ENCODE measurements at places on chromosomes 12 and 14.
A peak's percentile ranks its signal among the peaks of the same experiment; 100 is the strongest.

DNA sequence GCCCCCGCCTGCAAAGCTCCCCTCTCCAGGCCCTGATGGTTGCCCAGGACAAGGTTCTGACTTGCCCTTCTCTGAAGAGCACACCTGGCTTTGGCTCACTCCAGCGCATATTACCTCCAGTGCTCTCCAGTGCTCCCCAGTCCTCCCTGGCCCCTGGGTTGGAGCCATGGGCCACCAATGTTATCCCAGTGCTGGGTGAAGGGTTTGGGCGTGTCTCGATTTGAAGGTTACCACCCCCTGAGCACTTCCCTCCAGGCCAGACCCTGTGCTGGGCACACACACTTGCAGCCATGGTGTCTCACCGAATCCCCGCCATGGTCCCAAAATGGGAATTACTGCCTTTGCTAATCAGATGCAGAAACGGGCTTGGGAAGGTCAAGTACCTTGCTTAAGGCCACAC lies 11.1 kb downstream of the RITA1 start:
- DNase-seq, result no peak

DNA sequence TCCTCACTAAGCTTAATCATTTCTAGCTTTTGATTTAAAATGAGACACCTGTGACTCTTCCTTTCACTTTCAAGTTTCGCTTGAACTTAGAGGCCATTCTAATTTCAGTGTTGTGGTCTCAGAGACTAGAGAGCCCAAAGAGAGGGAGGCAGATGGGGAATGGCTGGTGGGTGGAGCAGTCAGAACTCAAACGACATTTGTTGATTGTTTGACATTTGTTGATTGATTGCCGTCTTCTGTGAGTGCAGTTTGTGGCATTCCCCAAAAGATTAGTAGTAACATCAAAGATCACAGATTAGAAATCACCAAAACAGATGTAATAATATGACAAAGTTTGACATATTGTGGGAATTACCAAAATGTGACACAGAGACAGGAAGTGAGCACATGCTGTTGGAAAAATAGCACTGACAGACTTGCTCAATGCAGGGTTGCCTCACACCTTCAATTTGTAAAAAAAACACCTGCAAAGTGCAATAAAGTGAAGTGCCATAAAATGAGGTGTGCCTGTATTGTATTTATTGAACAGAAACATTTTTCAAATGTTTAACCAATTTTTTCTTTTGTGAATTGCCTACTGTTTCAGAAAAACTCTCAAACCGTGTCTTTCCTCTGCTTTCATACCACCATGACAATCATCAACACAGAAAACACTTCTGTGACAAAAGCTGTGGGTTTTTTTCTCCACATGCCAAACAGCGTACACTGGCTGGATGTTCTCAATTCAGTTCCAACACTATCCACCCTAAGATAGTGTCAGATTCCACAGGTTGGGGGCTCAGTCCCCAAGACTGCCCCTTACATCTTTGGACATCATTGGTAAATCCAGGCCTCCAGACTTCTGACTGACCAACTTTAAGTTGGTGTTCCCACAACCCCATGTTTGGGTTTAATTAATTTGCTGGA lies 376.3 kb upstream of the RGS6 start:
- DNase-seq, result peak; percentile 56

DNA sequence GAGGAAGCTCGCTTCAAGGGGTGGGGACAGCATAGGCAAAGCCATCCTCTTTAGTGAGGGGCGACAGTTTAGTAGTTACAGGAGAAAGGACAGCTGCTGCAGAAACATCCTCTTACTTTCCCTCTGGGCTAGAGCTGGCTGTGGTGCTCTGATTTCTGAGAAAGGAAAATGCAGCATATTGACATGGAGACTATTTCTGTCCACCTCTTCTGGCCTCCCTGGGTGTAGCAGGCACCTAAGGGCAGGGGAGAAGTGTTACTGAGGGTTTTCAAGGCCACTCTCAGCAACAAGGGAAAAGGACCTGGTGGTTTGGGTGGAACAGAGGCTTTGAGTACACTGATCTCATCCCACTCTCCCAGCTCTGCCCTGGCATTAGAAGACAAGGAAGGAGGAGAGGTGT lies 40.0 kb upstream of the CTDSP2 start:
- no peak for DNase-seq

GRCh38 chr12:3315201-3315661 lies 175.8 kb upstream of the PRMT8 start:
- peak; percentile 48 for DNase-seq

DNA sequence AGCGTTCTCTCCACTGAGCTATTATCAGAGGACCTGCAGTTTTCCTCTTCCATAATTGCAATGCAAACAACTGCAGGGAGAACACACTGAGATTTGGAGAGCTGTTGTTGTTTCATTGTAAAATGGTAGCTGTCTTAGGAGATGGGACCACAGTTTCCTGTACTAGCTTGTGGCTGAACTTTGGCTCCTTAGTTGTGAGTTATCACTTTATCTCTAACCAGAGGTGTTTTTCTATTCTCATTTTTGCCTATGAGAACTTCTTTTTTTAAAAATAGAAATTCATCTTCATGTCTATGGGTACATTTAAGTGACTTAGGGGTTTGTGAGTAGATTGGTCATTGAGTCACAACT lies 216.5 kb downstream of the SLC38A4 start:
- DNase-seq, result no peak

DNA sequence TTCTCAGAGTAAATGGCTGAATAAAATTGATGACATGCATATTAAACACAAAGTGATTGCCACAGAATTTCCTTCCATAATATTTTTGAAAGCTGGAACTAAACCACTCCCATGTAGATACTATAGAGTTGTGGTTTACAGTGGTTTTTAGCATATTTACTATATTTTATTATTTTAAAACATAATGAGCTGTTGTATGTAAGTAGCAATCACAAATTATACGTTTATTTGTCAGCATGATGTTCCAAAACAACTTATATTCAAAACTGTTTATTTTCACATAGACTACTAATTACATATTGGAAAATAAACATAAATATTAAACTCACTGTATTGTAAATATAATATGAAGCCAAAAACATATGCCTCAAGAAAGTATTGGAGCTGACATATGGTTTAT lies 77.2 kb downstream of the NAV3 start:
- DNase-seq, result no peak

- no peak for DNase-seq
Observed at GRCh38 chr14:72880820-72881219, 13.1 kb downstream of the DPF3 start.

GRCh38 chr12:49648712-49649003 lies 25.3 kb downstream of the PRPF40B start:
- DNase-seq, result no peak

DNA sequence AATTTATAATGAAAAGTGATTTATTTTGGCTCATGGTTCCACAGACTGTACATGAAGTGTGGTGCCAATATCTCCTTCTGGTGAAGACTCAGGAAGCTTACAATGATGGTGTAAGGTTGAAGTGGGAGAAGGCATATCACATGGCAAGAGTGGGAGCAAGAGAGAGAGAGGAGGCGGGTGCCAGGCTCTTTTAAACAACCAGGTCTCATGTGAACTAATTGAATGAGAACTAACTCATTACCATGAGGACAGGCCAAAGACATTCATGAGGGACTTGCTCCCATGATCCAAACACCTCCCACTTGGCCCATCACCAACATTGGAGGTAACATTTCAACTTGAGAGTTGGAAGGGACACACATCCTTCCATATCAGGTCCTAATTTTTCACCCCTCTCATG lies 155.2 kb downstream of the SLC38A4 start:
- no peak for DNase-seq

GRCh38 chr12:90909069-90909770 lies 45.8 kb downstream of the CCER1 start:
- DNase-seq, result peak; percentile 62

DNA sequence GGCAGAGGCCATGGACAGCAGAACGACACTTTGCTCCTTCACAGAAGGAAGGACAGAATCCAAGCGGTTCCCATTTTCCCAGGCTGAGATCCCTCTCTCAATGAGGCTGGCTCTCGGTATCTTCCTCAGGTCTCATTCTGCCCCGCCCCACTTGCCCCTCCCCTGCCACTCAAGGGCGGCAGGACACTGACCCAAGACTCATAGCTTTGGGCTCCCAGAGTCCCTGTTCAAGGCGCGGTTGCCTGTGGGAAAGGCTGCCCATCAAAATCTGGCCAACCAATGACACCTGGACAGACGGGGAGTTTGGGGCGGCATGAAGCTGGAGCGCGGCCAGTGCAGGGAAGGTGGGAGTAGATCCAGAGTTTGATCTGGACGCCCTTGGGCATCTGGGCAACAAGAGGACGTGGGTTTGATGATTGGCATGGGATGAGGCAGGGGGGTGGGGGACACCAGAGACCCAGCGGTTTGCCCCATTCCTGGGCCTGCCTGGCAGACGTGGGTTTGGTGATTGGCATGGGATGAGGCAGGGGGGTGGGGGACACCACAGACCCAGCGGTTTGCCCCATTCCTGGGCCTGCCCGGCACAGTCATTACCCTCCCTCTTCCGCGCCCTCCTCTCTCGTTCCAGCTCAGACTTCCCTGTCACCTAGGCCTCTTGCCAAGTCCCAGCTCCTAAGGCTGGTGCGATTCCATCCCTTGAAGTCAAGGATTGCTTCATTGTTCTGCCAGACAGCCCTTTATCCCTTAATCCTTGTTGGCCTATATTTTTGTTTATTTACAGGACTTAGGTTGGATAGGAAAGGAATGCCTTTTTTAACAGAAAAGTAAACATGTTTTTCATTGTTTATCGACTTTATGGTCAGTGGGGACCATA lies 92.1 kb downstream of the NINJ2 start:
- peak; percentile 89 for DNase-seq

- DNase-seq, result no peak
Observed at GRCh38 chr12:116642683-116643082, 83.5 kb downstream of the MAP1LC3B2 start.

- DNase-seq, result no peak
Observed at GRCh38 chr14:85824526-85824925, 294.6 kb downstream of the FLRT2 start.

DNA sequence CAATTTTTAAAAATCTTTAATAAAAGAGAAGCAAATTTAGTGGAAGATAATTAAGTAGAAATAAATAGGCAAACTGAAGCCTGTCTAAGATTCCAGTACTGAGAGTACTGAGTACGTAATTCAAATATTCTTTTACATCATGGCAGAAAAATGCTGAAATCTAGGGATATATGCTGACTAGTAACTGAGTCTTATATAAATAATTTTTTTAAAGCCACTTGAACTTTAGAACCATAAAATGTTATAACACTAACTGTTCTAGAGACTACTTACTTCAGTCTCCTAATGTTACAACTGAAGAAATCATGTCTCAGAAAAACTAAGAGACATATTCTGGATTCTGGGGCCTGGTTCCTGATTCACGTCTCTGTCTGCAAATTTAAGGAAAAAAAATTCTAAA lies 230.6 kb upstream of the PLEKHG7 start:
- no peak for DNase-seq

GRCh38 chr12:32030151-32030550 lies 70.9 kb downstream of the RESF1 start:
- DNase-seq, result no peak

DNA sequence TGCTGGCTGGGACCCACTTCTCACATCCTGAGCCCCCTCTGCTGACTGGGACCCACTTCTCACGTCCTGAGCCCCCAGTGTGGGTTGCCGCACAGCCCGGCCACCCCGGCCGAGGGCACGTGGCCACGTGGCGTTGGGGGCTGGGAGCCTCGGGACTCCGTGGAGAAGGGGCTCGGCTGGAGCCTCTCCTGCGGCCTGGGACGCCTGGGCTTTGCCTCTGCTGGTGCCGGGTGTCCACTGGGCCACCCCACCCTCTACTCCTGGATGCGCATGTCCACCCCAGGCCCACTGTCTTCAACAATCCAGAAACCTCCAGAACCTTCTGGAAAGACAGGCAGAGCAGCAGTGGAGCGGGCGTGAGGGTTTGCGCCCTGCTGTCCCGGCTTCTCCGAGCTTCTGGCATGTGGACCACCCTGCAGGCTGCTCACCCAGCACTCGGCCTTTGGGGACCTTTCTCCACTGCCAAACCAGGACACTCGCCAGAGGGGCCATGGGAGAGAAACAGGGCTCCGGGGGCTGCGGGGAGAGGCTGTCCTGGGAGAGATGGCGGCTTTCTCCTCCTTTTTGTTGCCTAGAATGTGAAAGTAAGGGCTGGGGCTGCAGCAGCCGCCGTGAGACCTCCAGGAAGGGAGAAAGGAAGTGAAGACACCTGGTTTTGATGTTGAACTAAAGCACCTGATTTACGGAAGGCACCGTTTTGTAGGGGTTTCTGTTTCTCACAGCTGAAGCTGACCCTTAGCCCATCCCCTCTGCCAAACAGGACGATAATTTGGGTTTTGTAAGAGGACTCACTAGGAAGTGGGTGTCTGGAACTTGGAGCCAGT lies 30.0 kb downstream of the NOC4L start:
- DNase-seq, result no peak
